ELF-1 (cell line): ENCODE measurements at places on chromosomes 5 and 9.

- DNase-seq: no peak
Observed at GRCh38 chr9:114186605-114187289, 31.4 kb downstream of the COL27A1 start.

- DNase-seq: no peak
Observed at GRCh38 chr5:156865427-156865826, 15.3 kb downstream of the PPP1R2B start.

GRCh38 chr5:140118302-140118936, 4.5 kb downstream of the PURA start:
- DNase-seq: no peak

GRCh38 chr5:66306105-66306843, 162.2 kb downstream of the SREK1 start:
- peak; percentile 74 for DNase-seq

- DNase-seq: no peak
Observed at GRCh38 chr9:112554516-112554915, 67.9 kb downstream of the KIAA1958 start.

- DNase-seq: peak; percentile 73
Observed at GRCh38 chr5:113059232-113060040, 82.8 kb downstream of the DCP2 start.

GRCh38 chr9:72586388-72587130, 65.2 kb downstream of the TMC1 start:
- DNase-seq: no peak

- DNase-seq: peak; percentile 11
Observed at GRCh38 chr5:122584411-122585300, 190.2 kb upstream of the SNX2 start.

DNA sequence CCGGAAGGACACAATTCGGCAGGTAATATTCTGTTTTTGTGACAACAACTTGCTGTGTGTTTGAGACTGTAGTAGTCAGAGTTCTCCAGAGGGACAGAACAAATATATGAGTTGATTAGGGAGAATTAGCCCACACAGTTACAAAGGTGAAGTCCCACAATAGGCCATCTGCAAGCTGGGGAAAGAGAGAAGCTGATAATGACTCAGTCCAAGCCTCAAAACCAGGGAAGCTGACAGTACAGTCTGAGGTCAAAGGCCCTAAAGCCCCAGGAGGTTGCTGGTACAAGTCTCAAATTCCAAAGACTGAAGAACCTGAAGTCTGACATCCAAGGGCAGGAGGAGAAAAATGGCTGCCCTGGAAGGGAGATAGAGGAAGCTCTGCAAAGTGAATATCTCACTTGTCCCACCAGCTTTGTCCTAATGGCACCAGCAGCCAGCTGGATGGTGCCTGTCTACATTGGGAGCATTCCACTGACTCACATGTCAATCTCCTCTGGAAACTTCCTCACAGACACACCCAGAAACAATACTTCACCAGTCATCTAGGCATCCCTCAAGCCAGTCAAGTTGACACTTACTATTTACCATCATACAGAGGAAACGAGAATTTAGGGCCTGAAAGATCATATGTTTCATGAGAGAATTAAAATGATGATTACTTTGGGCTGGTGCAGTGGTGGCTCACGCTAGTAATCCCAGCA, 36.3 kb upstream of the CTXN3 start:
- DNase-seq: no peak

DNA sequence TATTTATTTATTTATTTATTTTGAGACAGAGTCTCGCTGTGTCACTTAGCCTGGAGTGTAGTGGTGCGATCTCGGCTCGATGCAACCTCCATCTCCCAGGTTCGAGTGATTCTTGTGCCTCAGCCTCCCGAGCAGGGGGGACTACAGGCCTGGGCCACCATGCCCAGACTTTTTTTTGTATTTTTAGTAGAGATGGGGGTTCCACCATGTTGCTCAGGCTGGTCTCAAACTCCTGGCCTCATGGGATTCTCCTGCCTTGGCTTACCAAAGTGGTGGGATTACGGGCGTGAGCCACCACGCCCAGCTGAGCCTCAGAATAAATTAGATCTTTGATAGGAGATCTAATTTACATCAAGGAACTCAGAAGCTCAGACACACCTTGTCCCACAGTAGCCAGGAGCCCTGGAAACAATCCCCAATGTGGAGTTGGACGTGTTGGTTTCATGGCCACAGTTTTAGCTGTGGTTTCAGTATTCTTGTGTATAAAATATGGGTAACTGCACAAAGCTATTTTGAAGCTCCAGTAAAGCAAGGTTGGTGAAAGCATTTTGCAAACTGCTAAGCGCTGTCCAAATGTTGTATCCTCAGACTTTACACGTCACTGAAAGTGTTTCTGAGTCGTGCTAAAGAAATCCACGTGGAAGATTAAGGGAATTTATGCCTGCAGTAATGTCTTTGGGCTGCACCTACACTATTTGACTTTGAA, 3.0 kb upstream of the HNRNPAB start:
- DNase-seq: no peak

DNA sequence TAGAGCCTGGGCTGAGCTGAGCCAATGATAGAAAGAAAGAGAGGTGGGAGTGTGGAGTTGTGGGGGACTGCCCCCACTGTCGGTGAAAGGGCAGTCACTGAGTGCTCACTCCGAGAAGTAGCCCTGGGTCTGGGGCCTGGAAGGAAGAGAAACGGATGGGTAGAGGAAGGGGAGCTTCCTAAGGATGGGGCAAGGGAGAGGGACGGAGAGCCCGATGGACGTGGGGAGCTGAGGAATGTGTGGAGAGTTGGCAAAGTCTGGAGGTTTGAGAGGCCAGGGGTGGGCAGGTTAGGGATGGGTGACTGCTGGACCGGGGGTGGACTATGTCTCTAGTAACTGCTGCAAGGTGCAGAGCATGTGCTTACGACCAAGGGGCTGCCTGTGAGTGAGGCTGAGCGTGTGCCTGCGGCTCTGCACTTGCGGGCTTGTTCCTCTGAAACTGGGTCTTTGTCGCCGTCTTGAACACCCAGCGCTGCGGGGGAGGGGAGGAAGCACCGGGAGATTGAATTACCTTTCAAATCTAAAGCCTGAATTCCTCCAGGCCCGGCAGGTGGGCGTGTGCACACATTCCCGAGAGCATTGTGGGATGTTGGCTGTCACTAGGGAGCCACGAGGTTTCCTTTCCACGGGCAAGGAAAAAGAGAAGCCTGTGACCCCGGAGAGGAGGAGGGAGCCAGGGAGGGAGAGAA, 76.4 kb upstream of the ARAP3 start:
- DNase-seq: peak; percentile 65

- DNase-seq: no peak
Observed at GRCh38 chr9:92722386-92723298, 42.0 kb downstream of the BICD2 start.

DNA sequence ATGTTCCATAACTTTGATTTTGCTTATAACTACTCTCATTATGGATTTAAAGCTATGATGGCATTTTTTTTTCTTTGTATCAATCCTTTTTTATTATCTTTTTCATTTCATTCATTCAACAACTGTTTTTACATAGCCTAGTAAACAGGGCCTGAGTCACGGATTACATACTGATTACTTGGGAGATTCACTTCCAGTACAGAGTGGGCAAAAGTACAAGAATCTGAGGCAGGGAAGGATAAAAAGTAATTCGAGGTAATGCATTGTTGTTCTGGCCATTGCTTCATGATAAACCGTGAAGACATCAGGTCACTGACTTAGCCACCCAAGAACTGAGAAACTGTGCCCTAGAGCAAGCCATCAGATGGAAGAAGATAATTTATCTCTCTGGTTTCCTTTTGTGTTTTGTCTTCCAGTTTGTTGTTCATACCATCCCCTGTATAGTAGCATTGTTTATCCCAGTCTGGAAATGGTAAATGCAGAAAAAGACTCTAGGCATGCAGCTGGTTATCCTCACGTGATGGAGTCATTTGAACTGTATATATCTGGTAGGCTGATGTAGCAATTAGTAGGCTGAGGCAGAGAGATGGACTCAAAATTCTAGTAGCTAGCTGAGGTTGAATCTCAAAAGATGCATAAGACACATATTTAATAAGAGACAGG, 145.6 kb downstream of the CNTLN start:
- DNase-seq: no peak

DNA sequence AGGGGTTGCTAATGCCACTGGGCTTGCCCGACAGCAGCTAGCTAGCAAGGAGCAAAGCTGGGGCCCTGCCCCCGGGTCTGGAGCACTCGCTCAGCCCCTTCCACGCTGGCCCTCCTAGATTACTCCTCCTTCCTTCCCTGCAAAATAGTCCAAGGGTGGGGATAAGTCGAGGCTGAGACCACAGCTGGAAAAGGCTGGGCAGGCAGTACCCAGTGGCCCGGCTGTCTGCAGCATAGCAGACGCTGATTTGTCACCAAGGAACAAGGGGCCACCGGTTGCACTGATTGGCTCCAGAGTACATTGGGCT, 73.9 kb downstream of the ADAMTS2 start:
- DNase-seq: no peak

GRCh38 chr5:162248107-162248713, 180.6 kb downstream of the GABRG2 start:
- peak; percentile 64 for DNase-seq

DNA sequence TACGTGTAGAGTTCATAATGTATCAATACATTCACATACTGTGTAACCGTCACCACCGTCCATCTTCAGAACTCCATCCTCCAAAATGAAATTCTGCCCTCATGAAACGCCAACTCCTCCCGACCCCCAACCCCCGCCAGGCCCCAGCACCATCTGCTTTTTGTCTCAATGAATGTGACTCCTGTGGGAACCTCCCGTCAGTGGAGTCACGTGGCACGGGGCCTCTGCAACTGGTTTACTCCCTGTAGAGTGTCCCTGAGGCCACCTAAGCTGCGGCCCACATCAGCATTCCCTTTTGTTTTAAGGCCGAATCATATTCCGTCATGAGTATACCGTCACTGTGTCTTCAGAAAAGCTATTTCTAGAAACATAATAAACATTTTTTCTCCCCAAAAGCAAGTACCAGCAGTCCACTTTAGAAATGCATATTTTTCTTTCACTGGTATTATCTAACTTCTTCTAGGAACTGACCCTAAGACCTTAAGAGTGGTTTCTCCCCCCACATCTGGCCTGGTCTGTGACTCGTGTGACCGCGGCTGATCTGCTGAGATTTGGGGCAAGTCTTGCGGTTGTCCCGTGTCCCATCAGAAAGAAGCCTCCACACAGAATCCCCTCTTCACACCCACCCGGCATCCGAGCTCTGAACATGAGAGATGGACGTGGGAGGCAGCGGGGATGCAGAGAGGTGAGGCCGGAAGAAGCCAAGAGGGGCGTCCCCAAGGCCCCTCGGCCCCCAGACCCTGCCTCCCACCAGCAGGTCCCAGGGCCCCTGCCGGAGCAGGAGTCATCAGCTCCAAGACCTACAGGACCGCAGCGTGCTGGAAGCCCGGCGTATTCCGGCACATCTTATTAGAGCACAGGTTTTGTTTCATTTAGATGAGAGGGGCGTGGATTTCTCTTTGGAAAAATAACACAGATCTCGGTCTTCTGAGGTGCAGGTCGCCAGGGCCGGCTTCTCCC, 38.3 kb downstream of the SLC6A3 start:
- no peak for DNase-seq

GRCh38 chr9:135849181-135849580, 58.2 kb downstream of the CAMSAP1 start:
- DNase-seq: no peak

GRCh38 chr5:168674893-168675482, 95.8 kb upstream of the PANK3 start:
- no peak for DNase-seq

DNA sequence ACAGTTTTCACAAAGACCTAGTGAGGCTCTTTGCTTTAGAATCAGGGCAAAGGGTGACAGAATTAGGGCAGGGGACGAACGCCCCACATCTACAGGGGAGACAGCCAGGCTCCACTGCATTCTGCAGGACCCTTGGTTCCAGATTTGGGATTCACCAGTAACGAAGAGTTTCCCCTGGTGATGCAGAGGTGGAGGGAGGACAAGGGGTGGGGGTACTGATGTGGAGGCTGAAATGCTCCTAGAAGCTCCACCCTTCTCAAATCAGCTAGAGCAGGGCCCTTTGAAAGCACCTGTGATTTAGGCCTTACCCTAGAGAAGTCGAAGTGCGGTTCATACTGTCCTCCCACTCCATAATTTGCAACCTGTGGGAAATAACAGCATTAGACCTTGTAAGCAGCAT, 29.1 kb downstream of the P4HA2 start:
- no peak for DNase-seq

- peak; percentile 24 for DNase-seq
Observed at GRCh38 chr5:59358005-59358861, 535.3 kb downstream of the PDE4D start.

GRCh38 chr5:143215690-143216089, 187.8 kb downstream of the NR3C1 start:
- DNase-seq: no peak

GRCh38 chr5:157431544-157432200, 28.3 kb upstream of the NIPAL4 start:
- DNase-seq: peak; percentile 14

GRCh38 chr9:74499111-74499601, 2.0 kb downstream of the RORB start:
- DNase-seq: peak; percentile 18

- peak; percentile 21 for DNase-seq
Observed at GRCh38 chr9:2276296-2276695, 261.1 kb downstream of the SMARCA2 start.

DNA sequence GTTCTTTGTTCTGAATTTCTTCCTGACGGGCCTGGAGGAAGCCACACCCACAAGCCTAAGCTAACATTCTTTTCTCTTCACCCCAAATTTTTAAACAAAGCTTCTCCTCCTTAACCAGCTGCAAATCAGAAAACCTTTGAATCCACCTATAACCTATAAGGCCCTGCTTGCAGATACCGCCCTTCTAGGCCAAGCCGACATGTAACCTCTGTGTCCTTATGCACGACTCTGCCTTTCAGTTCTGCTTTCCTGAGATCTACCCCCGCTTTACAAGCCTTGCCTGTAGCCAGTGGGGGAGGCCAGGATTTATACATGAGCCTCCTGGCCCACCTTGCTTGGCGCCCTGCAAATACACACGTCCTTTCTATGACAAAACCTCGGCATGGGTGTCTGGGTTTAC, 19.3 kb downstream of the BRD9 start:
- no peak for DNase-seq

- DNase-seq: no peak
Observed at GRCh38 chr9:114902786-114903524, 27.4 kb downstream of the TNFSF8 start.

DNA sequence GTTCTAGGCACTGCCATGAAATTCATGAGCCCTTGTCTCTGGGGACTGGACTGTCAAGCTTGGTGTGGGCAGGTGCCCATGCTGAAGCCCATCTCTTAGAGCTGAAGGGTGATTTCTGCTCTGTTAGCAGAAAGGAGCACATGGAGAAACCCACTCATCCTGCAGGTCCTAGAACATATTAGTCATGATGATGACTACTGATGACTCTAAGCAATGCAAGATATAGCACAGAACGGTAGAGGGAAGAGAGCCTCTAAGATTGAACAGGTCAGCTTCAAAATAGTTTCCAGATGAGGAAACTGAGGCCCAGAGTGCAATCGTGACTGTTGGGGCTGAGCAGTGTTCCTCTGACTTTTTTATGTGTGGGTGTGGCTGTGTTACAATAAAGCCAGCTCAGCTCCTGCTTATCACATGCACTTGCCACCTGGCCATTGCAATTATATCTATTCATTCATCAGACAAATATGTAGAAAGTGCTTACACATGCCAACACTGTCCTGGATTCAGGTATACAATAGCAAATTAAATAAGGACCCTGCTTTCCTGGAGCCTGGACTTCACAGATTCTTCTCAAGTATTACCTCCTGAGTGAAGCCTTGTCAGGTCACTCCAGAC, 140.2 kb upstream of the BRINP1 start:
- no peak for DNase-seq

GRCh38 chr9:132637351-132637750, 32.4 kb downstream of the DDX31 start:
- DNase-seq: no peak
